ENCODE measurements at places on chromosomes 12 and 14. TPM values are rescaled to one million over a fixed set of nuclear protein-coding genes. Genes with fewer than 3 reads are reported as not detected.

The PLXNC1 gene
- total RNA-seq, result 4.8 TPM

The CPNE6 gene
- not detected for total RNA-seq

The MMP17 gene
- total RNA-seq, result 2.0 TPM

The SLCO1B1 gene
- not detected for total RNA-seq

The TSHR gene
- total RNA-seq, result not detected

The CIDEB gene
- 12.5 TPM for total RNA-seq

The IAPP gene
- not detected for total RNA-seq

The SYCP3 gene
- not detected for total RNA-seq

The LALBA gene
- total RNA-seq, result not detected

The MUCL1 gene
- total RNA-seq, result not detected

The SMCO2 gene
- not detected for total RNA-seq

The TMEM260 gene
- 11.1 TPM for total RNA-seq

The HSPA2 gene
- total RNA-seq, result 138 TPM

DNA sequence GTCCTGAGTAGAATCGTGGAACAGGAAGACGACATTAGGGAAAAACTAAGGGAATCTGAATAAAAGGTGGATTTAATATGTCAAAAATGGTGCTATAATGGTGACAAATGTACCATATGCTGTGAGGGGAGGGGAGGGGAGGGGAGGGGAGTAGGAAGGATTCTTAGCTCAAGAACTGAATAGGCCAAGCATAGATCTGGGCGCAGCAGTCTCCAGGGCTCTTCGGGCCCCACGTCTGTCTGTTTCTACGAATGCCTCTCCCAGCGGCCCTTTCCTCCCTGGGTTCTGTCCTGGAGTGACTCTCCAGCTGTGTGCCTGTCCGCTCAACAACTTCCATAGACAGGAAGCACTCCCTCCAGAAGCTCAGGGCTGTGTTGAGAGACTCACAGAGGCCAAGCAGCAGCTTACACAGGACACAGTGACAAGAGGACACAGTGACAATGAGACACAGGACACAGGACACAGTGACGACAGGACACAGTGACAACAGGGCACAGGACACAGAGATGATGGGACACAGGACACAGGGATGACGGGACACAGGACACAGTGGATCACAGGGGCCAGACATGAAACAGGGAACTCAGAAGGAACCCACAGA is 42.4 kb upstream of the PPP2R5C start:
- ATAC-seq, result peak; percentile 40

GRCh38 chr12:81095501-81096232 is 17.8 kb downstream of the ACSS3 start:
- peak; percentile 58 for ATAC-seq

GRCh38 chr12:124321556-124322270 is 26.8 kb downstream of the RFLNA start:
- no peak for ATAC-seq

GRCh38 chr12:11652351-11653040 is 3.0 kb downstream of the ETV6 start:
- no peak for ATAC-seq

- ATAC-seq, result no peak
These were observed 323.3 kb downstream of the CCER1 start for GRCh38 chr12:90631591-90632212.

DNA sequence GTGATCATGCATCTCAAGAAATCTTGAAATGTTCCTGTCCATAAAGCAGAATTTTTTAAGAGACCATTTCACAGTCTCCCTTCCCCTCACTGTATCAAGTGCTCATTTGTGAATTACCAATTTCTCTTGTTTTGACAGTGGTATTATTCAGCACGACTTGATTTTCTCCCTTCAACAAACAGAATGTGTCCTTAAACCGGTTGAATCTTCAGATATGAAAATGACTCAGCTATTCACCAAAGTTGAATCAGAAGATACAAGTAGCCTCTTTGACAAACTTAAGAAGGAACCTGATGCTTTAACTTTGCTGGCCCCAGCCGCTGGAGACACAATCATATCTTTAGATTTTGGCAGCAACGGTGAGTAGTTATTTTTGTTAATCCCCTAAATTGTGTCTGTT is 25.5 kb upstream of the SNAPC1 start:
- ATAC-seq, result no peak

- peak; percentile 76 for ATAC-seq
These were observed 85.3 kb downstream of the RFLNA start for GRCh38 chr12:124379938-124380754.

DNA sequence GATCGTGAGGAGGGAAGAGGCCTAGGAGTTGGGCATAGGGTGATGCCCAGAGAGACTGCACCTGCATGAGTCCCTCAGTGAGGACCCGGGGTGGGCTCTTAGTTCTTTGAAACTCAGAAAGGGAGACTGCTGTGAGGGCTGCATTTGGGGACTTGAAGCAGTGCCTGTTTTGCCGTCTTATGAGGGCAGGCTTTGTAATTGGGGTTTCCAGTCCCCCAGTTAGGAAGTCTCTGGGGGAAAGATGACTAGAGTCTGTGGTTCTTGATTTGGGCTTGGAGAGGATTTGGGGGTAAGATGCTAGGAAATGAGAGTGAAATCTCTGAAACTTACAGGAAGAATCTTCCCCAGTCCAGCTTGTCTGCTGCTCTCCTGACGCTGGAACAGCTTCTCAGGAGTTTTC is 99.6 kb downstream of the ARF6 start:
- no peak for ATAC-seq

DNA sequence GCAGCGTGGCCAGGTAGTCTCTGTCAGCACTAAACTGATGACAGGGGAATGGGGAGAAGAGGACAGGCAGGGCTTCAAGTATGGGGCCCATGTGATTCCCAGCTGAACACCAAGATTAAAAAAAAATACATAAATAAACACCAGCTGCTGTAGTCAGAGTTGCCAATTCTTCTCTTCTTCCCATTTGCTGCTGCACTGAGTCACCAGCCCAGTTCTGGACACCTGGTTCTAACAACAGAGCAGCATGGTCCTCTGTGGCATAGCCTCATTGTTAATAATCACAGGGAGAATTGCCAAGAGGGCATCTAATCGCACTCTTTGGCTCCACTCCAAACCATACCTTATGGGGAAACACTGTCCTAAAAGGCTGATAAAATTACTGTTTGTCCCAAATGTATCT is 15.1 kb downstream of the PPM1H start:
- no peak for ATAC-seq

DNA sequence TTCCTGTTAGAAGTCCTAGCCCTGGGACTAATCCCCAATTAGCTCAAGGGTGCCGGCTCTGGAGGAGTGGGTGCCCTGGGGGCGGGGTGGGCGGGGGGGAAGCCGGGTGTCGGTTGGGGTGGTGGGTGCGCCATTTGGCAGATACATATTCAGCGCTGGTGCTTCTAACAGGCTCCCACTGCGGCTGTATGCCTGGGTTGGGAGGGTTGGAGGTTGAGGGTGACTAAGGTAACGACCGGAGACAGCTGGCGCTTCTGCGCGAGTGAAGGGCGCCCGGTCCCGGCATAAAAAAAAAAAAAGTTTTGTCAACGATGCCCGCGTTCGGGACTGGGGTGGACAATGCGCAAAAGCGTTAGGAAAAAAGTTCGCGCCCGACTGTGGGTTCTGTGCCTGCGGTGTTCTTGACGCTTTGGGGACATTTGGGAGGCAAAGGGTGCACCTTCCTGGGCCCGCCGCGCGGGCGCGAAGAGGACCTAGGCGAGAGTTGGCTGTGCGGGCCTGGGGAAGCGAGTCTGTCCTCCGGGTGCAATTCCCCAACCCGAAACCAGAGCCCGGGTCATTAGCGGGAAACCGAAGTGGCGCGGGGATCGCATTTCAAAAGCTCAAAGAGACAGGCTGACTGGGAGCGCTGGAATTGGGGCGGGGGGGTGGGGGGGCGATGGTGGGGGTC is 19.2 kb downstream of the TBX3 start:
- no peak for ATAC-seq

GRCh38 chr14:30874999-30875787 is 834 bp downstream of the COCH start:
- ATAC-seq, result peak; percentile 14

GRCh38 chr12:87828382-87828973 is 200.7 kb downstream of the C12orf50 start:
- no peak for ATAC-seq

GRCh38 chr12:2359725-2360629 is 307.2 kb downstream of the CACNA1C start:
- ATAC-seq, result no peak

GRCh38 chr12:39646963-39647362 is 27.4 kb upstream of the ABCD2 start:
- peak; percentile 34 for ATAC-seq

GRCh38 chr12:113333418-113333750 is 1.5 kb downstream of the SLC8B1 start:
- no peak for ATAC-seq

GRCh38 chr14:94081386-94081820 is 293 bp downstream of the IFI27L1 start:
- ATAC-seq, result no peak

DNA sequence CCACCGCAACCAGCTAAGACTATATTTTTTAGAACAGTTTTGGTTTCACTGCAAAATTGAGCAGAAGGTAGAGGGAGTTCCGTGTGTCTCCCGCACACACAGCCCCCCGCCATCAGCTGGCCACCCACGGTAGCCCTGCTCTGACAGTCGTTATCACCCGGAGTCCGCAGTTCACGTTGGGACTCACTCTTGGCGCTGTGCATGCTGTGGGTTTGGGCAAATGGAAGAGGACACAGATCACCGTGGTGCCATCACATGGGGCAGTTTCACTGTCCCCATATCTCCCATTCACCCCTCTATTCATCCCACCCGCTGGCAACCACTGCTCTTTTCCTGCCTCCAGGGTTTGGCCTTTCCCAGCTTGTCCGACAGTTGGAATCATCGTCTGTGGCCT is 31.8 kb upstream of the ULK1 start:
- ATAC-seq, result no peak

- ATAC-seq, result no peak
These were observed 8.3 kb upstream of the STAT6 start for GRCh38 chr12:57119294-57120085.

GRCh38 chr12:79532907-79533288 is 157.9 kb downstream of the PAWR start:
- ATAC-seq, result no peak

DNA sequence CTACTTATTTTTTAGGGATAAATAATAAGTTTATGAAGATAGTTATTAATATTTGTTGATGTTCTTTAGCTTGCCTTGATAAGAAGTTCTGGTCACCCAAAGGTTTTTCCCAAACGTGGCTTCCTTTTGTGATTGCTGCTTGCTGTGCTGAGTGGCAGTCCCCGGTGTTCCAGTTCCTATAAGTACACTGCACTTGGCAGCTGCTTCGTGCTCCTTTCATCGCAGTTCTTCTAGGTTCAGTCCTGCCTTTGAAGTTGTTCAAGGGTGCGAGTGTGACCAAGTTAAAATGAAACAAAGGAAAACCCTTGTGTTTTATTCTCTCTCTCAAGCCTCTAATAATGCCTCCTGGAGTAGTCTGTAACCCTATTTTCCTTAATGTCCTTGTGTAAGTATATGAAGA is 128.5 kb upstream of the ATF1 start:
- ATAC-seq, result no peak

GRCh38 chr12:25072906-25073650 is 121.9 kb downstream of the DNAI7 start:
- no peak for ATAC-seq

DNA sequence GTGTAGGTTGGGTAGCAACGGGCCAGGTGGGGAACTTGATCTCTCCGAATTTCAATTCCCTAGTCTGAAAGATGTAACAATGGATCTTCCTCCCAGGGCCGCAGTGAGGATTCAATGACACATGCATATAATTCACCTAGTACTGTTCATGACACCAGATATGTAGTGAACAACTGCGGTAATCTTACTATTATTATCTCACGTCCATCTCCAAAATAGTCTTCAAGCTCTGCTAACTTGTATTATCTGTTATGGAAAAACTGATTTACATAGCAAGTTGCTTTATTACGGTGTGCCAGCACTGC is 26.4 kb downstream of the MOK start:
- no peak for ATAC-seq

DNA sequence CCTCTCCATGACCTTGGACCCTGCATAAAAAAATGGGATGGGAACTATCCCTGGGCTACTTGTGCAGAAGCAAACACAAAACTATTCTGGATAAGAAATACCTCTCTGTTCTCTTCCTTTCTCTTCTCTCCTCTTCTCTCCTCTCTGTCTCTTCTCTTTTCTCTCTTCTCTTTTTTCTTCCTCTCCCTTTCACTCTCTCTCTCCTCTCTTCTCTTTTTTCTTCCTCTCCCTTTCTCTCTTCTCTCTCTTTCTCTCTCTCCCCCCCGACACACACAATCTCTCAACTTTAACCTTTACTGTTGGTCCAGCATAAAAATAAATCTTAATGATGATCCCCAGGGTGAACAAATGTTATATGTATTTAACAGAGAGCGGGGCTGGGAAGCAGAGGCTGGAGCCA is 141.4 kb downstream of the SRGAP1 start:
- no peak for ATAC-seq

GRCh38 chr12:53659011-53659551 is 16.8 kb downstream of the ATP5MC2 start:
- ATAC-seq, result peak; percentile 83

DNA sequence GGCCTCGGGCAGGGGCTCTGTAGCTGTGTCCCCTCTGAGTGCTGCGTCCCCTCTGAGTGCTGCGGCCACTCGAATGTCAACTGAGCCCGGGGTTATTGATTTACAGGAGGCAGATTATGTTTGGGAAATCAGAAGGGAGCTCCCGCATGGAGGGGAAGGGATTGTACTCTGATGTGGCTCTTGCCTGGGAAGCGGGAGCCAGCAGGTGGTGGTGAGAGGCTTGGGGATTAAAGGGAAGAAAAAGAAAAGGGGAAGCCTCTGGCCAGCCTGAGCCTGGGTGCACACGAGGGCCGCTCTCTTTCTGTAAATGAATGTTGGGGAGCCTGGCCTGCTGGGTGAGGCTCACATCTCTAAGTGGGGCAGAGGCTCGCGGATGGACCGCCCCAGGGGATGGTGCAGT is 143.7 kb downstream of the AACS start:
- ATAC-seq, result no peak

- ATAC-seq, result no peak
These were observed 193.3 kb upstream of the SYT1 start for GRCh38 chr12:78671295-78671694.

GRCh38 chr12:28771968-28772367 is 377.1 kb upstream of the FAR2 start:
- no peak for ATAC-seq

DNA sequence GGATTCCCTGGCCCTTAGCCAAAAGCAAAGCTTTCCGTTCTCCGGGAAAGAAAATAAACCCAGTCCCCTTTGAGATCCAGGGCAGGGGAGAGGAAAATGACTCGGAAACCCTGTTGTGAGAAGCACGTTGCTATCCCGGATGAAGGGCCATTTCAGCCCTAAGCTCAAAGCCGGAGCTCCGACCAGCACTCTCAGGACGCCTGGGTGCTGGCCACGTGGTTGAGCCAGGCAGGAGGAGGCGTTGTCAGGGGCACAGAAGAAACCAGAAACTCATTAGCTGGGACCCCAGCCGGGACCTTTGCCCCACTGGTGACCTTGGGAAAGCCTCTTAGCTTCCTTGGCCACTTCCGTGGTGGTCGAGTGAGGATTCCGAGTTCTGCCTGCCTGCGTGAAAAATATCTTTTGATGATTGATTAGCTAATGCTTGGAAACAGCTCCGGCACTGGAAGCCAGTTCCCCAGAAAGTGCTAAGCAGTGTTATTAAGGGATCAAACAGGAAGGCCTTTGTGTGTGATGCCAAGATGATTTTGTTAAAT is 57.6 kb upstream of the FZD10 start:
- ATAC-seq, result no peak

- peak; percentile 48 for ATAC-seq
These were observed 92.2 kb upstream of the ATF7IP start for GRCh38 chr12:14272956-14273912.

- no peak for ATAC-seq
These were observed 17.4 kb downstream of the CDKN1B start for GRCh38 chr12:12734561-12735071.
